G401 (cell line): ENCODE measurements at places on chromosomes 13 and 19. TPM values are rescaled to one million over a fixed set of nuclear protein-coding genes. Genes with fewer than 3 reads are reported as not detected.

Gene BORA
- total RNA-seq, result 32.1 and 37.0 TPM in 2 replicates

Gene ZNF792
- 2.2 and 8.3 TPM in 2 replicates for total RNA-seq

Gene CATSPERD
- total RNA-seq, result not detected in 2 replicates

Gene PLEKHF1
- 23.8 and 26.3 TPM in 2 replicates for total RNA-seq

Gene PSG4
- 142 and 168 TPM in 2 replicates for total RNA-seq
